AG08395 (cell line): ENCODE measurements at places on chromosomes 13 and 19.
A peak's percentile ranks its signal among the peaks of the same experiment; 100 is the strongest.

- no peak for DNase-seq
Observed at GRCh38 chr19:5355076-5355475, 14.5 kb upstream of the PTPRS start.

GRCh38 chr19:33456845-33457220 lies 64.8 kb downstream of the PEPD start:
- DNase-seq, result no peak

DNA sequence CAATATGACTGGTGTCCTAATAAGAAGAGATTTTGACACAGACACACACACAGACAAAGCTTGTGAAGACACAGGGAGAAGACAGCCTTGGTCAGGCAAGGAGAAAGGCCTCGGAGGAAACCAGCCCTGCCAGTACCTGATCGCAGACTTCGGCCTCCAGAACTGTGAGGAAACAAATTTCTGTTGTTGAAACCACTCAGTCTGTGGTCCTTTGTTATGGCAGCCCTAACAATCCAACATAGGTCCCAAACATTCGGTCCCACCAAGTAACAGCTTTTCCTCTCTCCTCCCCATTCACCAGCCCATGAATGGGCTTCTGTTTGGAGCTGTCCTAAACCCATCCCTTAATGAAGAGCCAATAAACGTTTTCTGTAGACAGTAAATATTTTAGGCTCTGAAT lies 36.4 kb upstream of the UBAC2 start:
- DNase-seq, result no peak

DNA sequence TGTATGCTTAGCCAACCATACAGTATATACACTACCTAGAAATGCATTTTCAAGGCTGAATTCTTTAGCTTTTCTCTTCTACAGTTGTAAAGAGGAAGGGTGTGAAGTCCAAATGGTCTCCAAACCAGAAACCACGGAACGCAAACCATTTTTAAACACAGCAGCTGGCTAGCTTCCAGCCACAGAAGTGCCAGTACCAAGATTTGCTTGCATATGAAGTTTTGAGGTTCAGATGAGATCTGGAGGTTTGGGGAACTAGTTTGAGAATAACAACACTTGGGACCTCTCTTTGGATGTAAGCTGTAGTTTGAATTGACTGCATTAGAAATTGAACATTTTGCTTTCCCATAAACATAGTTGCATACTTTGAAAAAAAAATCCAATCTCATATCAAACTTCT lies 1243.5 kb downstream of the EFNB2 start:
- DNase-seq, result no peak

GRCh38 chr19:24033963-24034342 lies 53.0 kb upstream of the ZNF254 start:
- DNase-seq, result peak; percentile 56

GRCh38 chr13:45778882-45779281 lies 72.7 kb downstream of the SIAH3 start:
- no peak for DNase-seq

DNA sequence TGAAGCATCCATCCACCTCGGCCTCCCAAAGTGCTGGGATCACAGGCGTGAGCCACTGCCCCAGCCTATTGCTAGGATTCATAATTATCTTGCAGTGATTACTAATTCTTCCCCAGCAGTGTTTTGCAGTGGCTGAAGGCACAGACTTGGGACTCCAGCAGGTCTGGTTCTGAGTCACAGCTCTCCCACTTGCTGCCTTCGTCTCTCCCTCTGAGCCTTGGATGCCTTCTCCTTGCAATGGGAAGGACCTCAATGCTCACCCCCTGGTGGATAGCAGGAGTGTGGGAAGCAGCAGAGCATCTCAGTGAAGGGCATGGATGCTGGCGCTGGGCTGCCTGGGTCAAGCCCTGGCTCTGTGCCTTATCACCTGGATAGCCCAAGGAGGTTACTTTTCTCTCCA lies 37.6 kb upstream of the SHKBP1 start:
- no peak for DNase-seq

DNA sequence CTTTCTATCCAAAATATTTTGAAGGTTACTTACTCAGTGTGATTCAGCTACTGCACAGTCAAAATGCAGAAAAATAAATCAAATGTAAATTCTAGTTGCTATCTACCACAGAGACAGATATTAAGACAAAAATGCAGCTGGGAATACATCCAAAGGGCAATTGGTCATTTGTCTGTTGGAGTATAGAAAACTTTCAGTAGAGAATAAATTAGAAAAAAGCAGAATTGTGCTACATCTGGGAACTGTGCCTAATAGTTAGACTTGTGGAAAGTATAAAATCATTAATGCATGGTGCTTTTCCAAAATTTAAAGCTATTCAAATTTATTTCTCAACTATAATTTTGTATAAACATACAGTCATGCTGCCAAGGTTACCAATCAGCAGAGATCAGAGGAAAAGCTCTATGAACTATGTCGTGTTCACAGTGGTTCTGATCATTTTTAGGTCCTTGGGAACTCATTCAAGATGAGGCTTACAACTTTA lies 1635.8 kb downstream of the PCDH9 start:
- peak; percentile 18 for DNase-seq

GRCh38 chr19:38844093-38844686 lies 5.6 kb downstream of the HNRNPL start:
- no peak for DNase-seq

DNA sequence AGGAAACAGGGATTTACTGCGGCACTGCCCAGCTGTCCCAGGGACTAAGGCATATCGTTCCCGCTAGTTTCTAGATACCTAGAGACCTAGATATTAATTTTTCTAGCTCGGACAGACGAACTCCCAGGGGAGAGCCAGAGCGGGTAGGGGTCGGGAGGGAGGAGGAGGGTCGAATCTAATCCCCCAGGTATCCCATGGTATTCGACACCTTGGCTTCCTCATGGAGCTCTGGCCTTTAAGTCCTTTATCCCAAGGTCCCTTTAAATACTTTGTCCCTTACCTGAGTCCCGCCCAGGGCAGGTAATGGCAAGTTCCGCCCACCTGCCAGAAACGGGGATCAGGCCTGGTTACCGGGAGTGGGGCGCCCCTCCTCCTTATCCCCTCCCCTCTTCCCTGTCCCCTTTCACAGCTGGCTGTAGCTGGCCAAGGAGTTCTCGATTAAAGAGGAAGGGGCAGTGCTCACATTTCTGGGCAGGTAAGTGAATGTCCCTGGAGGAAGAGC lies at the start of gene PRRG2:
TSS of gene PRRG2 (plus strand) at position 310 of the 502 bp plus-strand sequence. CDS start 1,904 bp downstream, outside the sequence.
- no peak for DNase-seq
